ENCODE measurements at places on chromosomes 7 and 10.

DNA sequence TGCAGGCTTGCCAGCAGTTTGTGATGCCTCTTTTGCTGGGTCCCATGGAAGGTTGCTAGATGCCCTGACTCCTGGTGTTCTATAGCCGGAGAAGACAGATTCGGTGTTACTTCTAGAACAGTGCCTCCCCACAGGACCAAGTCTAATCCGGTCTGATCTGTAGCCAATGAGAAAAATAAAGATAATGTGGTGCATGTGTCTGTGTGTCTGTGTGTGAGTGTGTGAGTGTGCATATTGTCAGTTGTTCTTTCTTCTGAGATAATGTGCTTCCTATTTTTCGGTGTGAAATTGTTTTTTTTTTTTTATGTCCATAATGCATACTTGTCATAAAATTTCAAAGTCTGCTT lies 29.7 kb upstream of the ZNRF2 start:
- no peak for DNase-seq

GRCh38 chr7:26105931-26106330 lies 46.1 kb upstream of the NFE2L3 start:
- no peak for DNase-seq

DNA sequence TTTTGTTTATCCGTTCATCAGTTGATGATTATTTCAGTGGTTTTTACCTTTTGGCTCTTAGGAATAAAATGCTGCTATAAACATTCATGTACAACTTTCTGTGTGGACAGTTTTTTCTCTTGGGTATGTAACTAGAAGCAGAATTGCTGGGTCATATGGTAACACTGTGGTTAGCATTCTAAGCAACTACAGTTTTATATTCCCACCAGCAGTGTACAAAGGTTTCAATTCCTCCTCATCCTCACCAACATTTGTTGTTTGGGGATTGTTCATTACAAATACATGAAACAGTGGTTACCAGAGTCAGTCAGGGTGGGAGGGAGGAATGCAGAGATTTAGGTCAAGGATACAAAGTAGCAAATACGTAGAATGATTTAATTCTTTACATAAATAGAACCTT lies 97.0 kb downstream of the NPSR1 start:
- DNase-seq = no peak

DNA sequence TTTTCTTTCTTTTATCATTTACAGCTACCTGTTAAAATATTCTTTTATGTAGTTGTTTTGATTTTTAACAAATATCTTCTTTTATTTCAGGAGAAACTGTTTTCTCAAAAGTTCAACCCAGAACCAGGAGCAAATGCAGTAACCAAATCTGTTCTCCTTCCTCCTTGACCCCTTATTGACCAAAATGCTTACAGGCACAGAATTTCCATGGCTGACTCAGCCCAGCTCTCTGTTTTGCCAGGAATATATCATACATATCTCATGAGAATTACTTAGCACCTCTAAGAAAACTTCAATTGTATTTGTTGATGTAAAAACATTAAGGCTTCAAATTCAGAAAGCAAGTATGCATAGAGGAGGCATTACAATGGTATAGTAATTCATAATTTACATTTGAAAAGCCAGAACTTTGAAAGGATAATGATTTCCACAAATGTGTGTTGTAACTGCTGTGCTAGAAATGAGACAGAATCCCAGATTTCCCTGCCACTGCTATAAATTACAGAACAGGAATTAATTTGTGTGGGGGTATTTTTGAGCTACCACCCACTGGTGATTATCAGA lies 2.2 kb downstream of the GSAP start:
- DNase-seq = no peak

GRCh38 chr7:23136216-23136615 lies 30.6 kb downstream of the KLHL7 start:
- no peak for DNase-seq

DNA sequence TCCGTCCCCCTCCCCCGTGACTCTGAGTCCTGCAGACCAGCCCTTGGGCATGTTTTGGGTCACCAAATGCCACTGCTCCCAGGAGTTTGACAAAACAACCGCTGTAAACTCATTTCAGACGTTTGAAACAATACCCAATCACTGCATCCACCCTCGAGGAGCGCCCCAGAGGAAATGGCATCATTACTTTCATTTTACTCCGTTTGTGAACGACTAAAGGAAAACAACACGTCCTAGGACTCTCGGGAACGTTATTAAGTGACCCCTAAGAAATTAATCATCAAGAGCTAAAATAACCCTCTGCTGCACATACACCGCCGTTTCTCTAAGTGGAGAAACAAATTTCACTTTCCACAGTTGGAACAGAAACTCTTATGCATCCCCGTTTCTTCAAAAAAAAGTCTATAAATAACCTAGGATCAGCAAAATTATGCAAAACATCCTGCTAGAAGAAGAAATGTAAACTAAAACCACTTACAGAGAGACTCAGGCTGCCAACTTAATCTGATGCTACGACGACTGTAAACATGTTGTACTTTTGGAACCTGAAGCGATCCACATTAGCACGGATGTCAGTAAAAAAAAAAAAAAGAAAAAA lies 109.9 kb upstream of the EFCAB10 start:
- DNase-seq = peak; percentile 22

GRCh38 chr7:117127585-117128168 lies 174.4 kb downstream of the ST7 start:
- peak; percentile 55 for DNase-seq

DNA sequence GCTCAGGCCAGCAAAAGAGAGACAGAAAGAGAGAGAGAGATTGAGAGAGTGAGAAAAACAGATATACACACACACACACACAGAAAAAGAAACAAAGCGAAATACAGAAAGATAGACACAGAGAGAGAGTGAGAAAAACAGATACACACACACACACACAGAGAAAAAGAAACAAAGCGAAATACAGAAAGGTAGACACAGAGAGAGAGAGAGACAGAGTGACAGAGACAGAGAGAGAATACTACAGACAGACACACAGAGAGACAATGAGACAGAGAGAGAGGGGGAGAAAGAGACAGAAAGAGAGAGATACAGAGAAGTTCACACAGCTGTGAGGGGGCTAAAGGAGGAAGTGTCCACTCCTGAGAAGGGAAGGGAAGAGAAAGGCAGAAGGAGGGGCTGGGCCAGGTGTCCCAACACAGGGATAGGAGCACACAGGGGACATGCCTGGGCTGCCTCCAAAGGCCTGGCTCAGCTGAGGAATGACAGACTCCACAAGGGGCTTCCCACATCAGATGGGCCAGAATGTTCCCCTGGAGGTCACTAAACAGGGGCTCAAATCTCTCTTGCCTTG lies 4.3 kb downstream of the GCK start:
- no peak for DNase-seq

DNA sequence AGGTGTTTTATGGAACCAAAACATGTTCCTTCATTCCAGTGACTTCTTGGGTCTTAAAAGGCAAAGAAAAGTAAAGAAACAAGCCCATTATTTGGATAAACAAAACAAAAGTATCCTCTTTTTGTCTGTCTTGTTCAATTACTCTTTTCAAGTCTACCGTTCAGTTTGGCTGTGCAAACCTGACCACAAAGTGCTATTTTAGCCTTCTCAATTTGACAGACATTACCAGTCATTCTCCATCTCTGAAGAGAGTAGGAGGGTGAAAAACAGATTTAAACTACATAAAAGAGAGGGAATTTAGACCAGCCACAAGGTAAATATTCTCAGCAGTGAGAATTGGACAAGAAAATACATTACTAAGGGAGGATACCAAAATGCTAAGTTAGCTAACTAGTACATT lies 145.2 kb downstream of the GRM3 start:
- no peak for DNase-seq

DNA sequence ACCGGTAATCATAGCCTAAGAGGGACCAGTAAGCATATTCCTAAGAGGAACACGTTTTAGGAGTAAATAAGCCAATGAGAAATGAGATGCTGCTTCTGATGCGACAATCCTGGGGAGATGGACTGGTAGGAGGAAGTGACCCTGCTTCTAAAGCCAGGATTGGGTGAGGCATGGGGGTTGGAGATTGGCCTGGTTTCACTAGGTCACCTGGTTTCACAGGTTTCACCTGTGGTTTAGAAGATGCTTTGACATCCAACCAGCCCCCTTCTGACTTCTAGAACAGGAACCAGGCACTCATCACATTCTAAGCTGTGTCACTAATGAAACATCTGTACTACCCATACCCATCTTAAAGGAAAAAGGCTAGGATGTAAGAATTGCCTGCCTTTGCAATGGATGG lies 53.0 kb upstream of the BAMBI start:
- DNase-seq = no peak

DNA sequence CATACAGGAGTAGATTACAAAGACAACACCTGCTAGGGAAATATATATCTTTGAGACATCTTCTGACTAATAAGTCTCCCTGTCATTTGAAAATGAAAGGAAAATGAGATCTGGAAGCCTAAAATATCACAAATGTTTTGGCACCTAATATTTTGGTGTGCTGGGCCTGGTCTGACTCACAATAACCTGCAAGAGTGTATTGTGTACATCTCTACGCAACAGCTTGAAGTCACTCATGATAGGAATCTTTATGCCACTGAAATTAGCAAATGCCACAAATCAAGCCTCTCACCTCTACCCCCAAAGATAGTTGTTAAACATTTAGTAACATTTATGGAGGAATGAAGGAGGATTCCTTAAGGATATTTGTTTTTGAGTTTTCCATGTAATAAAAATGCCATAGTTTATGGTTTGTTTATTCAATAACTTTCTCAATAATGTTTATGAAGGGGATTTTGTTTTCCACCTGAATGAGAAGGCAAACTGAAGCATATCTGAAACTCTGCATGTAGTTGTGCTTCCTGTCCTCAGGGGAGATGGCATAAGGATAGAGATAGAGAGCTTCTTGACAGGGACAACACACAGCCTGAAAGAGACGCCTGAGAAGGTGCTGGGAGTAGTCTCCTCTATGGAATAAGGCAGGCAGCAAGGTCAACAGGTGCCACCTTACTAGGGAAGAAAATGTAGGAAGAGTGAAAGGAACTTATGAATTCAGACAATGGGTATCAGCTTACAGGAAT lies 197.4 kb downstream of the AHR start:
- DNase-seq = no peak

- no peak for DNase-seq
Observed at GRCh38 chr10:103470761-103471653, 8.0 kb downstream of the CALHM3 start.

- no peak for DNase-seq
Observed at GRCh38 chr7:128821724-128822123, 8.5 kb upstream of the FLNC start.

GRCh38 chr10:2225609-2226008 lies 488.3 kb upstream of the ADARB2 start:
- DNase-seq = no peak

GRCh38 chr10:100362570-100363496 lies 15.8 kb downstream of the SCD start:
- no peak for DNase-seq

DNA sequence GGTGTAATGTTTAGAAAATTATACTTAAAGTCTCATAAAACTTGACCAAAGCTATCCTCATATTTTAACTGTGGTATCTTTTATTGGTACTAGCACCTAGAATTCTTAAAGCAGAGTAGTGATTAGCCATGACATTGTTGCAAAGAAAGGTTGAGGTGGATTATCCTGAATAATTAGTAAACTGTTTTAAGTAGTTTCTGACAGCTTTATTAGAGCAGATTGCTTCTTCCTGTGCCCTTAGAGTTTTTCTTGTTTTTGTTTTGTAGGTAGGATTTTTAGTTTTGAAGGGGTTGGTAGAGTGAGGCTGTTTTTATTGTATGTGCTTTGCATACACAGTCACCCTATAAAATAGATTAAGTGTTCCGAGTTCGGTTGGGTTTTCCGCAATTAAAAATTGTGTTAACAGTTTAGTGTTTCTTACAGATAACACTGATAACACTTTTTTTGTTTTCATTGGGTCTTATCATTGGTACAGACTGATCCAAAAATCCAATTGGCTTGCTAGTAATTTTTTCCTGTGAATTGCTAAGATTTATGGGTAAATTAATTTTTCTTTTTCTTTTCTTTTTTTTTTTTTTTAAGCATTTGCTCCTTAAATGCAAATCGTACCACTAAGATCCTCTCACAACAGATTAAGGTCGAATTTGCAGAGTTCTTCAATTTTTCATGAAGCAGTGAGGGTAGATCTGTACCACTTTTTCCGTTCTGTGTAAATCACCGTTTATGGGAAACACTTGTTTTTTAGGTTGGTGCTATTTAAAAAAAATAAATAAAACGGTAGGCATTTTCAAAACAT lies 2.1 kb upstream of the PBLD start:
- no peak for DNase-seq

- peak; percentile 79 for DNase-seq
Observed at GRCh38 chr7:74452748-74453321, 871 bp upstream of the GTF2IRD1 start.

DNA sequence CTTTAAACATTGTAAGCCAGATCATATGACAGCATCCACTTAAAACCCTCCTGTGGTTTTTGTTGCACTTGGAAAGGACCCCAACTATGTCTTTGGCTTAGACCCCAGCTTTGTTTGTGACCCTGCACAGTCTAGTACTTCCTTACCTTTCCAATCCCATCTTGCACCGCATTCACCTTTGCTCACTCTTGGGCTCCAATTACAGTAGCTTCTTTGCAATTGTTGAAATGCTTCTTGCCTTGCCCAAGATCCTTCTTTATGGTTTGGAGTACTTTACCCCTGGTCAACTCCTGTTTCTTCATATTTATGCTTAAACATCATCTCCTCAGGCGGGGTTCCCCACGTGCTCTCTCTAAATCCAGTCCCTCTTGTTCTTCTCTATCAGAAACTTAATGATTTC lies 162.6 kb downstream of the PTEN start:
- no peak for DNase-seq

DNA sequence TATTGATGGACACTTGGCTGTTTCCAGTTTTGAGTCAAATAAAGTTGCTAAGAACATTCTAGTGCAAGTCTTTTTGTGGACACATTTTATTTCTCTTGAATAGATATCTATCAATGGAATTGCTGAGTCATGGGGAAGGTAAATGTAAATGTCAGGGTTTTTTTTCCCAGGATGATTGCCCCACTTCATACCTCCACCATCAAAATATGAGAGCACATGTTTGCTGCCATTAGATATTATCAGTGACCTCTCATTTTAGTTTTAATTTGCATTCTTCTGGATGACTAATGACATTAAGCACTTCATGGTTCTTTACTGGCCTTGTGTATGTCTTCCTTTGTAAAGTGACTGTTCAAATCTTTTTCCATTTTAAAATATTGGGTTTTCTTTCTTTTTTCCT lies 45.7 kb downstream of the PAPSS2 start:
- no peak for DNase-seq

GRCh38 chr7:50284296-50284695 lies 20.2 kb upstream of the IKZF1 start:
- no peak for DNase-seq

- DNase-seq = no peak
Observed at GRCh38 chr7:154568346-154568745, 434.6 kb downstream of the PAXIP1 start.

- no peak for DNase-seq
Observed at GRCh38 chr10:119651514-119652360, 557 bp downstream of the BAG3 start.

- no peak for DNase-seq
Observed at GRCh38 chr10:4934391-4934987, 28.7 kb upstream of the AKR1C1 start.

- DNase-seq = no peak
Observed at GRCh38 chr10:36301539-36301938, 659.4 kb upstream of the FZD8 start.

- no peak for DNase-seq
Observed at GRCh38 chr10:12208460-12208859, 12.5 kb downstream of the CDC123 start.
